ENCODE measurements at places on chromosomes 4 and X.

DNA sequence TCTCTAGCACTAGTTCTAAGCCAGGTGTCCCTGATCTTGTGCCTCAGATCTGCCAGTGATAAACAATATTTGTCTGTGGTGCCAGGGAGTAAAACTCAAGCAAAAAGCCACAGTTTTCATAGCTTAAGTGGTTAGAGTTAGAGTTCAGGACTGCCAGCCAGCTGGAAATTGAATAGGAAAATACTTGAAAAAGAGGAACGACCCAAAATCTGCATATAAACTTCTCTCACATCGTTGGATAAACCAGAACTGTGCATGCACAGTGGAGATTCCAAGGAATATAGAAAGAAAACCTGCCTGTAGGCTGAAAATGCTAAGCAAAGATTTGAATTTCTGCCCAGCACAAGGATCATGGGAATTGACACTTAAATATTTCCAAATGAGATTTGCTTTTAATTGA lies 35.0 kb upstream of the GNPDA2 start:
- no peak for DNase-seq

- DNase-seq, result no peak
Observed at GRCh38 chrX:19670854-19671620, 155.7 kb upstream of the MAP3K15 start.

DNA sequence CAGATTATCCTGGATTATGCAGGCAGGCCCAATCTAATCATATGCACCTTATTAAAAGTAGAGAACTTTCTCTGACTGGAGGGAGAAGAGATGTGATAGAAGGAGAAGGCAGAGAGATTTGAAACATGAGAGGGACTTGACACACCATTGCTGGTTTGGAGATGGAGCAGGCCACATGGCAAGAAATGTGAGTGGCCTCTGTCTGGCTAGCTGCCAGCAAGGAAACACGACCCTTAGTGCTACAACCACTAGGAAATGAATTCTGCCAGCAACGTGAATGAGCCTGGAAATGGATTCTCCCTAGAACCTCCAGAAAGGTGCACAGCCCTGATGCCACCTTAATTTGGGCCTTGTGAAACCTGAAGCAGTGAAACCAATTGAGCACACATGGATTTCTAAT lies 79.5 kb upstream of the MBNL3 start:
- no peak for DNase-seq

DNA sequence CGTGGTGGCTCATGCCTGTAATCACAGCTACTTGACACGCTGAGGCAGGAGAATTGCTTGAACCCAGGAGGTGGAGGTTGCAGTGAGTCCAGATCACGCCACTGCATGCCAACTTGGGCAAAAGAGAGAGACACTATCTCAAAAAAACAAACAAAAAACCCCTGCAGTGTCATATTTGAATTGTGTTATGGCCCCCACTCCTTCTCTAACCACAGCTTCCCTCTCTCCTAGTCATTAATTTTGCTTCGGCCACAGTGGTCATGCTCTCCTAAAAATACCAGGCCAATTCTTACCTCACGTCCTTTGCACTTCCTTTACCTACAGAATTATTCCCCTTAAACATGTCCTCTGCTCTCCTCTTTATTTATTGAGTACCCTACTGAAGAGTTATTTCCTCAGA lies 206.1 kb downstream of the PPP3CA start:
- no peak for DNase-seq

DNA sequence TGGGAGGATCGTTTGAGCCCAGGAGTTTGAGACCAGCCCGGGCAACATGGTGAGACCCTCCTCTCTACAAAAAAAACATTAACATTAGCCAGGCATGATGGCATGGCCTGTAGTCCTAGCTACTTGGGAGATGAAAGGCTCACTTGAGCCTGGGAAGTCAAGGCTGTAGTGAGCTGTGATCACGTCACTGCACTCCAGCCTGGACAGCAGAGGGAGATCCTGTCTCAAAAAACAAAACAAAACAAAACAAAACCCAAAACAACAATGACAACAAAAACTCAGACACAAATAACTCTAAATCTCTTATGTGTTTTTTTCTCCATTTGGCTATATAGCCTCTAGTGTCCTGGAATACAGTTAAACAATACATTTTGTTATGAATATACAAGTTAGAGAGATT lies 127.3 kb upstream of the STK26 start:
- DNase-seq, result no peak

- no peak for DNase-seq
Observed at GRCh38 chrX:136491832-136492231, 4.1 kb downstream of the BRS3 start.
